Cardiac muscle cell (in vitro differentiated cells and primary cell): ENCODE measurements at places on chromosomes 6 and 20.
A peak's percentile ranks its signal among the peaks of the same experiment; 100 is the strongest.

GRCh38 chr20:37688093-37688492, 5.7 kb upstream of the CTNNBL1 start:
- no peak for DNase-seq

DNA sequence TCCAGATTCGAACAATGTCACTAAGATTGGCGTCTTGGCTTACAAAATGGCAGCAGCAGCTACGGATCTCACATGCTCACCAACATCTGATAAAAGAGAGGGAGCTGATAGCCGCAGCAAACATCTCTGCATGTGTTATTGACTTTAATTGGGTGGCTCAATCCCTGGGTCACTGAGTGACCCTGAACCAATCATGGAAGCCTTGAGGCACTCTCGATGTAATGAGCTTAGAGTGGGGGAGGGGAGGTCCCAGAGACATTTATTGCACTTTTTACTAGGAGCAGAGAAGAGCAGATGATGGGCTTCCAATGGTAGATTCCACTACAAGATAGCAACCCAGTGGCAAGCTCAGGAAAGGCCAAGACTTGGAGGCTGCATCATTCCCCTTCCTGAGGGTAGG, 238.7 kb downstream of the BMP7 start:
- no peak for DNase-seq

DNA sequence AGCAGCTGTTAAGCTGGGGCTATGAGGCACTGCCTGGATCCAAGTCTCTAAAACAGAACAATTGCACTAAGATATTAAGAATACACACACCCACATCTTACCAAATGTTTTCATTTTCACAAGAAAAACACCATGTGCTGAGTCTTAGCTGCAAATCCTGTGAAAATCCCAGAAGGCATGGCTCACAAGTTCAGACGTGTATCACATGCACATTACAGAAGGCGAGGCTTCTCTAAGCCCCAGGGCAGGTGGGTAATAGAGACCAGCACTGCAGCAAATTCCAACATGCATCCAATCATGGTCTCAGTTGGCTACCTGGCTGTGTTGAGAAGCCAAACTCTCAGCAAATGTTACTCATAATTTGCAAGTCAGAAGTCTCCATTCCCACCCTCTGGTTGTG, 16.2 kb upstream of the CST3 start:
- DNase-seq = no peak

DNA sequence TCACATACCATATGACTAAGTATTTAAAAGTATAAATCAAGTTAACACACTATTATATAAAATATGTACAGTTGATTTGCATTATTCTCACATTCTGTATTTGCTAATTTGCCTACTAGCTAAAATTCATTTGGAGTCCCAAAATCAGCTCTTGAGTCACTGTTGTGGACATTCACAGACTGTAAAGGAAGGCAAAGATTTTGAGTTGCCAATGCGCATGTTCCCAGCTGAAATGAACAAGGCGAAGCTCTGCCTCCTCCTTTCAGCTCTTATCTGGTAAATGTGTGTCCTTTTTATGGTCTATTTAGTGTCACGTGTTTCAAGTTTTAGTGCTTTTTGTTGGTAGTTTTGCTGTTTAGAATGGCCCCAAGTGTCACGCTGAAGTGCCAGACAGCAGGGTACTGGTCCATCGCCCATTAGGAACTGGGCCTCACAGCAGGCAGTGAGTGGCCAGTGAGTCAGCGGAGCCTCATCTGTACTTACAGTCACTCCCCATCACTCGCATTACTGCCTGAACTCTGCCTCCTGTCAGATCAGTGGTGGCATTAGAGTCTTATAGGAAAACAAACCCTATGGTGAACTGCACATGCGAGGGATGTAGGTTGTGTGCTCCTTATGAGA, 87.2 kb upstream of the ADTRP start:
- no peak for DNase-seq

DNA sequence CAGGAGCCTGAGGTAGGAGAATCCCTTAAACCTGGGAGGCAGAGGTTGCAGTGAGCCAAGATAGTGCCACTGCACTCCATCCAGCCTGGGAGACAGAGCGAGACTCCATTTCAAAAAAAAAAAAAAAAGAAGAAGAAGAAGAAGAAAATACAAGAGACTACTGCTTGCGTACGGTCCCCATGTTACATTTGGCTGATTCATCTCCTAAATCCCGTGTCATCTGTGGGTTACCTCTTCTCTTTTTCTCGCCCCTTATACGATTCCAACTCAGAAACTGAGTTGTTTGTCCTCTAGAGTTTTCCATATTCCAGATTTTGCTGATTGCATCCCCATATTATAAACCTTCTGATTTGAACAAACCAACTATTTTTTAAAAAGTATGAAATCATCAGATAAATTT, 62.4 kb upstream of the NELFCD start:
- DNase-seq = no peak

- no peak for DNase-seq
Measured at GRCh38 chr20:15446373-15446772, 1109.0 kb upstream of the FLRT3 start.

GRCh38 chr20:112396-112795, 24.9 kb downstream of the DEFB125 start:
- DNase-seq = no peak

DNA sequence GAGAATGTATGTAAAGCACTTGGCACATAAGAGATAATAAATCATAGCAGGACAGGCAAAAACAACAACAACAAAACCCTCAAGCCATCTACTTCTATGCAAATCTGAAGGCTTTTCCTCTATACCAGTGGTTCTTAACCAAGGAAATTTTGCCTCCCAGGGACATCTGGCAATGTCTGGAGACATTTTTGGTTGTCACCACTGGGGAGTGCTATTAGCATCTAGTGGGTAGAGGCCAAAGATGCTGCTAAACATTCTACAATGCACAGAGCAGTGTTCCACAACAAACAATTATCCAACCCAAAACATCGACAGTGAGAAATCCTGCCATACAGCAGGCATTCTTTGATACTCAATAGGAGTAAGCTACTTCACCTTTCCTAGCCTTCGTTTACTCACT, 28.2 kb downstream of the NDRG3 start:
- DNase-seq = peak; percentile 8

DNA sequence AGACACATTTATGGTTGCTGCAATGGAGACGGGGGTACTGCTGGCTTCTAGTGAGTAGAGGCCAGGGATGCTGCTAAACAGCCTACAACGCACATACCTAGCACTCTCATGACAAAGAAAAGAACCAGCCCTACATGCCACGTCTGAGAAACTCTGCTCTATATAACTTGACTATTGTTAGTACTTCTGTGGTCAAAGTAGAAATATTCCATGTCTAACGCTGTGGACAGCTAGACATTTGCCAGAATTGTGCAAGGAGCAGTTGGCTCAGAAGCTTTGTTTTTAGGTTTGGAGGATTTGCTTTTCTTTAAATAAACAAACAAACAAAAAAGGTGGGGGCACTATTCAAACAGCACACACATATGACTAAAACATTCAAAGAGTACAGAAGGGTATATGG, 20.5 kb downstream of the UBE2V1 start:
- peak; percentile 69 for DNase-seq

DNA sequence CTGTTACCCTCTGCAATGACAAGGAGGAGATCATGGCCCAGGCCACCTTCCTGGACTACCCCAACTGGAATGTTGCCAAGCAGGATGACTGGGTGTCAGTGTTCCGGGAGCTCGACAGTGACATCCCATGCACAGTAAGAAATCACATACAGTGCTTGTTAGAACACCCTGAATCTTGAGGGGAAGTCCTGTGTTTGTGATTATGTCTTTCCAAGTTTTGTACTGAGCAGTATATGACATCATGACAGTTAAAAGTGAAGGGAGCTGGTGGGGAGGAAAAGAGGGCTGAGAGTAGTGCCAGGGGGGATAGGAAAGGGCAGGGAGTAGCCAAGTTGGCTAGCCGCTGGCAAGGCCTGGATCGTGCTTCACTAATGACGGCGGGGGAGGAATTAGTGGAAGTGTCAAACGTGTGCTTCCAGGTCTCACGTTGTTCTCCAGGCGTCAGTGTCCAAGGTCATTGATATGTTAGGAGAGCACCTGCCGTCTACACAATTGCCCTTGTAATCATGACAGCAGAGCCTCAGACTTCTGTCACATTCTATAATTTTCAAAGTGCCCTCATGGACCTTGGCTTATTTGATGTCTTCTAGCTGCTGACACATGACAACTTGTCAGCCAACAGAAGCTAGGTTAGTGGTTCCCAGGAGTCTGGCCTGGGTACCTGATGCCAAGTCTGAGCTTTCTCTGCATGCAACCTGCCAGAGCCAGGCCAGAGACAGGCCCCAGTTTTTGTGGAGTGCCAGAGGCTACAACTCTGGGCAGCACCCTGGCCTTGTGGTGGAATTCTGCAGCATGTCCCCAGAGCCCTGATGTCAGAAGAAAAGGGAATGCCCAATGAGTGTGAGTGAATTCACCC, 18.8 kb downstream of the CFAP61 start:
- DNase-seq = no peak

DNA sequence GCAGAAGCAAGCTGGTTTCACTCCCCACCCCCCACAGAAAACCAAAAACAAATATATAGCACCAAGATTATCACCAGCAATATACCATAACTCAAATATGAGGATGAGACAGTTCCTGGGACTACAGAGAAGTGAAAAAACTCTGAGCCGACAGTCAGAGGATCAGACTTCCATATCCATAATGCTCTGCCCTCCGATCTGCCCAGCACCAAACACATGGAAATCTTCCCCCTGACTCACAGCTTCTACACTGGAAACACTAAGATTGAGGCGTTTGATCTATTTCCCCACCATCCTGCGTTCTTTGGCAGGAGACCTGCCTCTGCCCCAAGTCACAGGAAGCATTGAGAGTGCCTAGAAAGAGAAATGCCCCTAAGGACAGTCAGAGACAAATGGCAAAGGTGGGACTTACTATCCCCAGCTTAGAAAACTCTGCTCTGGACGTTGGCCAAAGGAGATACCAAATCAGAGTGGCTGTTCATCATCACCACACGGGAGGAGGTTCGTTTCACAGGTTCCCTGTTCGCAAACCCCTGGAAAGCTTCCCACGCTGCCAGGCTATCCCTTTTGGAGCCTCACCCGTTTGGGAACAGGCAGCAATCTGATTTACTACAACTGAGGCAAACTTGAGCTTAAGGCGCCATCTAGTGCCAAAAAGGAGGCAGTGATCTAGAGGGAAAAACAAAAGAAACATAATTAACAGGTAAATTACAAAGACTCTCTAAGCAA, 48.7 kb upstream of the SRSF6 start:
- peak; percentile 32 for DNase-seq

DNA sequence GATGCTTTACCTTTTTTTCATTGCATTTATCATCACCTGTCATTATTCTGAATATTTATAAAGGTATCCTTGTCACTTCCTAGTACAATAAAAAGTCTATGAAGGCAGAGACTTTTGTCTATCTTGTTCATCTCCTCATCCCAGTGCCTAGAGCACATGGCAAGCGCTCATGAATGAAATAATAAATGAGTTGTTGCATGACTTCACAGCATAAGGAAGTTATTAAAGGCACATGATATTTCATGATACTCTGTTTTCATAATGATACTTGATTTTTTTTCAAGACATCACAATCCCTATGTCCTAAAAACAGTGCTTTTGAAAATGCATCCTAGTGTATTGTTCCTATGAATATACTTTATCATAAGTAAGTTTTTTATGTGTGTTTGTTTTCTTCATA, 310.6 kb upstream of the RSPO3 start:
- no peak for DNase-seq

DNA sequence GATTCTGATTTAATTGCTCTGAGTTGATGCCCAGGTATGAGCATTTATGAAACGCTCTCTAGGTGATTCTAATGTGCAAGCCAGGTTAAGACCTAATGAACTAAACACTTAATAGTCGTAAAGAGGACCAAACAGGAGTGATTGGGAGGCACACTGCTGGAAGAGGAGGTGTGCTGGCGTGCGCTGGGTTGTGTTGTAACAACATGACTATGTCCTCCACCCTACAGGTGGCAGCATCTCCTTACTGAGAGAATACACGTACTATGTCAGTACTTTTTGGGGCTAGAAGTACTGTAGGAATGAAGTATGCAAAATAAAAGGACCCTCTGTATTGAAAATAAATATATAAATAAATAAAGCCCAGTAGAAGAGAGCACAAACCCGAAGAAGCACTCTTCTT, 11.9 kb downstream of the C6orf89 start:
- no peak for DNase-seq

GRCh38 chr6:42038811-42039408, 11.4 kb upstream of the TAF8 start:
- DNase-seq = no peak

- DNase-seq = no peak
Measured at GRCh38 chr6:19035461-19036195, 648.5 kb downstream of the RNF144B start.

DNA sequence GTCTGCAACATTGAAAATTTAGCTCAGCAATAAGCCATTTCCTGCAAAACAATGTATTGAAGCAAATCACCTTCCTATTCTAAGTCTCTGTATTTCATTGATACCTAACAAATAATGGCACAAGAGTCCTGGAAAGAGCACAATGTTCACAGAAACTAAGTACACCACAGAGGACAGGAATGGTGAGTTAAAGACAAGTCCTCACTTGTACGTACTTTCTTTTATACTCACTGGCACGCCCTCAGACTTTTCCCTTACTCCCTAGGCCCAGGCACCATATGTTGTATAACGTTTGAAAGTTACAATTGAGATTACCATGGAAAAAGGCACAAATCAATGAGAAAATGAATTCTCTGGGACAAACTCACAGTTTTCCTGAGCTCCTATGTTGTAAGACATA, 683.0 kb upstream of the MANEA start:
- DNase-seq = no peak
